Hippocampal formation (tissue), 2 donors: ENCODE measurements at places on chromosomes 4 and X.

- no peak for DNase-seq
Observed at GRCh38 chr4:106299977-106300376, 16.0 kb downstream of the TBCK start.

- no peak for DNase-seq
Observed at GRCh38 chr4:168451744-168452390, 28.4 kb downstream of the DDX60L start.

DNA sequence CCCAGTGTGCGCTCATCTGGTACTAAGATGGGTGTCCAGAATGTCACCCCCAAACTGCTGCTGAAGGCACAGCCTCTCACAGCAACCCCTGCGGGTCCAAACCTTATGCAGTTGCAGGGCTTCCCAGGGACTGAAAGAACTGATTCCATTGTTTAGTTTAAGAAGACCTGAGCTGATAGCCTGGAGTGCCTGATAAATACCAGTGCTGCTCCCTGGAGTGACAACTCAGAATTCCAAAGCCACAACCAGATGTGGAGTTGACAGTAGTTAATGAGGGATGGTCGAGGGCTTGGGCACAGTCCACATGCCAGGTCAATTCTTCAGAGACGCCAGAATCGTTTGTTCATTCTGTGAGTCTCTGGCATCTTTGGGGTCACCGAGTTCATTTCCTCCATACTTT lies 71.2 kb downstream of the LNX1 start:
- DNase-seq = no peak

GRCh38 chrX:123695242-123695641 lies 37.6 kb downstream of the THOC2 start:
- DNase-seq = no peak

GRCh38 chrX:48467281-48467761 lies 2.7 kb downstream of the SLC38A5 start:
- no peak for DNase-seq

DNA sequence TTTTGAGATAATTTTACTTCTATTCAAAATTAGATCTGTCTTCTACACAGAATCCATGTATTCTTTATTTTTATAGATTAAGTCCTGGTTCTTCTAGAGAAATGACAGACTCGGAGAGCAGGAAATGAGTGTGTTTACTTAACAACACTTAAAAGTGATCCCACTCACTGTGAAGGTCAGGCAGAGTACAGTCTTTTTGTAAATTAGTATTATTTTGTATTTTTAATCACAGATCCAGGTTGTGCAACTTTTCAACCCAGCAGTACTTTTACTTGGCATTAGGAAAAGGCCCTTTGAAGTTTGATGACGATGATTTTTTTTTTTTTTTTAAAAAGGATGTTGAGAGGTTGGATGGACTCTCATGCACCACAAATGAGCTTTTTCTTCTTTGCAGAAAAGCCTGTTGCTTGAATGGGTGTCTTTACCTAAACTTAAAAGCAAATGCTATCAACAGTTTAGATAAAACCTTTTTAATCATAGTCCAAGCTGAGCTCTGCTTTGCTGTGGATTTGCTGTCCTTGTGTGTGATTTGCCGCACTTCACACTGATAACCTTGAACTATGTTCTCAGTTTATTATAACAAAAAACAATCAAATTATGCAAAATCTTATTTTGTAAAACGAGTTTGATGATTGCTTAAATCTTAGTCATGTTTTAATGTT lies 114.1 kb downstream of the MXRA5 start:
- DNase-seq = no peak

DNA sequence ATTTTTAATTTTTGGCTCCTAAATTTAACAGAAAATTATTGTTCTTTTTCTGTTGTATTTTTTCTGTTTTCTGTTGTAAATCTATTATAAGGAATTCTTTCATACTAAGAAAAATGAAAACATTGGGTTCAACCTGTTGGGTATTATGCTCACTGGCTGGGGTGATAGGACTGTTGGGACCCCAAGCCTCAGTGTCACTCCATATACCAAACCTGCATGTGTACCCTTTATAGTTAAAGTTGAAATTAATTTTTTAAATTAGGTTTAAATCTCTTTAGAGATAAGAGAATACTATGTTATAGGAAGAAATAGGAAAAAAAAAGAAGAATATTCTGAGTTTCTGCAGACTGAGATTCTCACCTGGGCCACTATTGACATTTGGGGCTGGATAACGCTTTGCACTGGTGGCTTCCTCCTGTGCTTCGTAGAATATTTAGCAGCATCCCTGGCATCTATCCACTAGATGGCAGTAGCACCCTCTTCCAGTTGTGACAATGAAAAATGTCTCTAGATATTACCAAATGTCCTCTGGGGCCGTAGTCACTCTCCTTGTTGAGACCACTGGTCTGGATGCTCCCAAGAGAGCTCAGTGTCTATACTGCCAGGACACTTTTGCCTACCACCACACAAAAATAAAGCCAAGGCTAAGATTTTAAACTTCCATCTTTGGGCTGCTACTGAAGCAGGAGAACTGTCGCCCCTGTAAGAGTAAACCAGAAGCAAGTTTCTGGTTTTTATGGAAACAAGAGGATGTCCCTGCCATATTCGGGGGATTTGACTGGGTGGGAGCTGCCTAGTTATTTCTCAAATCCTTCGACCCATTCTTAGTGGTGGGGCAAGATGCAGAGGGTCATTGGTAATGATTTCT lies 22.4 kb upstream of the CLTRN start:
- peak; percentile 60 for DNase-seq

DNA sequence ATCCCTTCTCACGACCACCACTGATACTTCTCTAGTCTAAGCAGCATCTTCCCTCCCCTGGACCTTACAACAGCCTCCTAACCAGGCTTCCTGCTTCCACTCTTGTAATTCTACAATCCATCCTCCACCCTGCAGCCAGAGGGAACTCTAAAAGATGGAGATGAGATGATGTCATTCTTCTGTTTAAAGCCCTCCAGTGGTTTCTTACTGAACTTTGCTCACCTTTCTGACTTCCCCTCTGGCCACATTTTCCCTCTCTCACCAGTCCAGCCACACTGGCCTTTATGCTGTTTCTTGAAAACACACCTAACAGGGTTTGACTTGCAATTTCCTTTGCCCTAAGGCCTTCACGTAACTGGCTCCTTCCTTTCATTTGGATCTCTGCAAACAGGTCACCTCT lies 191.4 kb upstream of the NHS start:
- no peak for DNase-seq

GRCh38 chrX:71105628-71106027 lies 912 bp downstream of the CXorf65 start:
- DNase-seq = no peak

- DNase-seq = no peak
Observed at GRCh38 chrX:17922303-17922702, 61.2 kb upstream of the RAI2 start.

- no peak for DNase-seq
Observed at GRCh38 chrX:112254896-112255295, 172.3 kb upstream of the TRPC5 start.

- DNase-seq = no peak
Observed at GRCh38 chrX:151988706-151989299, 14.3 kb upstream of the GABRE start.

DNA sequence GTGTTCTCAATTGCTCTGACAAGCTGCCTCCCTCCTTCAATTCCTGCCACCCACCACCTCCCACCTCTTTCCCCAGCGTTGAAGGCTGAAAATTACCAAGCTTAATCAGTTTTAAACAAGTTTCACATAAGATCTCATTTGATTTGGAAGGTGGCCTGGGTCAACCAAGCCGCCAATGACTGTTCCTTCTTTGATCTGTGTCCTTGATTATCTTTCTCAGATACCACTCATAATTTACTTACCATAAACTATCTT lies 211.4 kb downstream of the SLIT2 start:
- DNase-seq = no peak

- DNase-seq = no peak
Observed at GRCh38 chr4:11532138-11532537, 103.4 kb upstream of the HS3ST1 start.

- peak; percentile 21 for DNase-seq
Observed at GRCh38 chr4:40731792-40732245, 17.9 kb upstream of the NSUN7 start.

- DNase-seq = no peak
Observed at GRCh38 chrX:981791-982626, 230.4 kb downstream of the CRLF2 start.

- no peak for DNase-seq
Observed at GRCh38 chrX:110671068-110671803, 124.4 kb downstream of the CHRDL1 start.

DNA sequence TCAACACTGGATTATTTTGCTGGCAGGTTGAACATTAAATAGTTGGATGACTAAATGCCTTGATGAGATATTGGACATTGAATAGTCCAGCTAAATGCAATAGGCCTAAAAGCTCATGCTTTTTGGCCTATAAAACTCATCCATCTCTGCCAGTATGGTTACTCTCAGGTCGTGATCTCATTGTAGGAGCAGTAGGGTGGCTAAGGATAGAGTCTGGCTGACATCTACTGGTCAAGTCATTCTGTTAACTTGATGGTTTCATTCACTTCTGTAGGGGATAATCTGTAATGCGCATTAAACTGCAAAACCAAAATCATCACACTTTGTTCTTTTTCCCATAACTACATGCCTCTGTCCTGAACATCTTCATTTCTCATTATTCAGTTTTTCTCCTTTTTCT lies 227.0 kb downstream of the DKK2 start:
- peak; percentile 0 for DNase-seq

GRCh38 chr4:146975527-146975926 lies 29.9 kb upstream of the TTC29 start:
- no peak for DNase-seq

DNA sequence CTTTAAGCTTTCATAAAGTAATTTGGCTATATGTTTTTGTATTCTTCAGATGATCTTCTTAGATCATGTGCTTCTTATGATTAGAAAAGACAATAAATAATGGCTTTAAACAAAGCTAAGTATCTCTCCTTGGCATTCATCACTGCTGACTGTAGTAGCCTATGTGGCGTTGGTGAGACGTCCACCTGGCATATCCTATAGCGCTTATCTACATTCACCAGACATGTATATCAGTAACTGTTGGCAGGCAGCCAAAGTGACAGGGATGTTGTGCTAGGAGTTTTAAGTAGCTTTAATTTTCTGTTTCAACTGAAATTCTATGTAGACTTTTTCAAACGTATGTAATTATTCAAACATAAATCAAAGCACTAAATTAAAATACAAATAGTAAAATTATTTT lies 276.4 kb downstream of the IL15 start:
- DNase-seq = no peak

DNA sequence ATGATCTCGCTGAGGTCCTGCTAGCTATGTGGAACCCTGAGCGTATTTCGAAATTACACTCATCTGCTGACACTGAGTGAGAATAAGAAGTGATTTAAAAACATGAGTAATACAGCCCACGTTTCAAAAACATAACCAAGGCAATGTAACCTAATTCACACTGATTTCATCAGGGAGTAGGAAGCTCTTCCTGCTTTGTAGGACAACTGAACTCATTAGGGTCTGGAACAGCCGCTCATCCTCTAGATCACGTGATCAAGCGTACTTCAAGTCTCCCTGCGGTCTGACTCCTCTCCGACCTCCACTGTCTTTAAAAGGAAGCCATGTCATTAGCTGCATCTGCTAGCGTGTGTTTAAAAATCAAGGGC lies 138.0 kb downstream of the NSUN7 start:
- no peak for DNase-seq

DNA sequence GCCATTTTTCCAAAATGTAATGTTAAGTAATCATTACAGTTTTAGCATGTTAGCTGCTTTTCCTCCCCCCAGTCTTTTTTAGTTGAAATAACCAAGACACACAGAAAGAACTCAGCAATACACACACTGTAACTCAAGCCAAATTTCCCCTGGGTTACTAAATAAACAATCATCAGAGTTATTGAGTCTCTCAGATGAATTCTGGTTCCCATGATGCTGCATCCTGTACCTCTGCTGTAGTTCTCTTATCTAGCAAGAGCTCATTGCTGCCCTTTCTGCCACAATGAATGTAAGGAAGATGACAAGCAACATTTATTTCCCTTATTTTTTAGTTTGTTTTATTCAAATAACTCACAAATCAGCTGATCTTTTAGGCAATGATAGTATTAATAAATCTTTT lies 185.1 kb downstream of the ARHGAP6 start:
- DNase-seq = no peak

- DNase-seq = no peak
Observed at GRCh38 chr4:114606245-114606644, 7.6 kb downstream of the UGT8 start.

DNA sequence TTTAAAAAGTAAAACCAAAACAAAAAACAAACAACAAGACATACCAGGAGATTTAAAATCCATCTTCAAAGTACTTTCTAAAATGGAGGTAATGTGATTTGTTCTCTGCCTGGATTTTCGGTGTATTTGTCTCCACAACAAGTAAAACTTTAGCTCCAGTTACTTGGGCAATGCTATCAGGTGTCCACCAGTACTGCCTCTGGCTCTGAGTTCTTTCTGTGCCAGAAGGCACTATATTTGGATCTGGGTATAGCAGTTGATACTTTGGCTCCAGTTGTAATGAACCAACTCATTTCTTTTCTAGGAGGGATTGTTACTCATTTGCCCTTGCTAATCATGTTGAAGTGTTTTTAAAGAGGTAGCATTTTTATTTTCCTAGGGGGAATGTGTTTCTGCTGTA lies 9.5 kb upstream of the PDLIM5 start:
- DNase-seq = no peak

GRCh38 chrX:87236830-87237440 lies 280.7 kb upstream of the KLHL4 start:
- peak; percentile 7 for DNase-seq

DNA sequence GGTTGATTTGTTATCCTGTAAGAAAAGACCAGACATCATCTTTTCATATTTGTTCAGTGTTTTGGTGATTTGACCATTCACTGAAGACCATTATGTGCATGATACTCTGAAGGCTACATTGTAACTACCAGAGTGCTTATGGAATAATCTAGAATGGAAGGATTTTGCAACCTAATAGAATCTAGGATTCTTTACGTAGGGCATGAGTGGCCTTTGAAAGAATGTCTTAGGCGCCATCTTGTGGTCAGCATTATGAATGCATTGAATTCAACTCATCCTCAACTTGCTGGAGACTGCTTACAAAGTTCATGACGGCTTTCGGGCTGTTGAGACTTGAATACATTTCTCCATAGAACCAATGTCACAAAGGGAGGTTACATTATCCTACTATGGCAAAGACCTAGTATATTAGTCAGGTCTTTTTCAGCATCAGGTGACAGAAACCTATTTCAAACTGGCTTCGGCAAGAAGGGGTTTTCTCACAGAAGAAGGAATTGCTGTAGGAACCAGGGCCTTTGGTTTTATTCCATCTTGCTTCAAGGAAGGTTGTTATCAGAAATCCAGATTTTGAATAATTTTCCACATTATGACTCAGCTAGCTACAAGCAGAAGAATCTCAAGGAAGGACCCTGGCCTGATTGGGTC lies 104.1 kb downstream of the GPAT3 start:
- peak; percentile 7 for DNase-seq

DNA sequence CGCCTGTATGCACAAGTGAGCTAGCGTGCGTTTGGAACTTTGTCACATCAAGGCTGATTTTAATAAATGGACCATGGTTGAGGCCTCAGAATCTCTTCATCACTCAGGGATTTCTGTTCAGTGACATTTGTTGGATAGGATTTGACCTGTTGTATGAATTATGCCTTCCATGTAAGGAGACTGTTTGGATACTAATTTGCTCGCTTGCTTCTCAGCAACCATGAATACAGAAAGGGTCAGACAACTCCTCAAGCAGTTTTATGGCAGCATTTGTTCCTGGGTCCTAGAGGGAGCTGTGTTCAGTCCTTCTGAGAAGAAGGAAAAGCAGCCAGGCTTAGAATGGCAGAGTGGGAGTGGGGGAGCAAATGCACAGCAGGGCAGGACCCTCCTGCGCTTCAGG lies 269.7 kb upstream of the LCORL start:
- no peak for DNase-seq

GRCh38 chr4:1910643-1911042 lies 39.5 kb downstream of the NSD2 start:
- DNase-seq = peak; percentile 9
